Glomerular endothelial cell (primary cell): ENCODE measurements at places on chromosomes 6 and 20.

DNA sequence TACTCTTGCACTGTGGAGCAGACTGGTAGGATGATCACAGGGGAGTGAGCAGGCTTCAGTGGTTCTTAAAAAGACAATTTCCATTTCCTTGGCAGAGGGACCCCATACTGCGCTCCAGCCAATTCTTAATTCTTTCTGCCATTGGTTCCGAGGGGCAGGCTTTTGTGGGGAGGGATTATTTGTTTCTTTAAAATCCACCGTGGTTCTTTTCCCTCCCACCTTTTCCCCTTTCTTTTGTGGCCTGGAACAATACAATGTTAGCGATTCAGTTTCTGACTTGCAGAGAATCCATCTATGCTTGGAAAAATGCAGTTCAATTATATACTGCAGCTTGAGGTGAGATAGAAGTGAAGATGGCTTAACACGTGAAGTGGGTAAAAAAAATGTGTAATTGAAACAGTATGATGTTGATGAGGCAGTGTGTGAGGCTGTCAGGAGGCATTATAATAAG is 379.0 kb upstream of the FLRT3 start:
- no peak for DNase-seq

GRCh38 chr20:15889514-15890256 is 683.6 kb downstream of the KIF16B start:
- no peak for DNase-seq

DNA sequence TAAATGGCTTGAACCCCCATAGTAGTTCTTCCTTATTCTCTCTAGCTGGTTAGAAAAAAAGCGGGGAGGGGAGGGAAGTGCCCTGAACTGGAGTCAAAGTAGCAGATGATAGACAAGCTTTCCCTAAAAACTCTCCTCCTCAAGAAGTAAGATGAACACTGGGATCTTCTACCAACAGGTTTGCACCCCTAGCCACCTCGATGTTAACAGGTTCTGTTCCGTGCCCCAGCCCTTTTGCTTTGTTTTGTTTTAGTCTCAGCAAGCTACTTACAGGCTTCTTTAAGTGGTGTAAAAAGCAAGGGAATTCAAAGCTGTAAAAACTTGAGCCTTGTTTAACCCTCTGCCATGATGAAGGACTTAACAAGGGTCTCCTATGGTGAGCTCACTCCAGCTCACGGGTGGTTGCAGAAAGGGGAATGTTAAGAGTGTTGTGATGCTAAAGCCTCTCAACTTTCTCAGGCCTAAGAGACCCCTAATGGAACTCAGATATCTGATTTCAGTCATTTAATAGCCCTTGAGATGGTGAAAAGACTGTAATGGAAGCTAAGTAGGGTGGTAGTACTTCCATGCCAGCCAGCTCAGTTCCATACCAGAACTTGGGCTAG is 106.0 kb downstream of the FOXO3 start:
- DNase-seq = no peak

DNA sequence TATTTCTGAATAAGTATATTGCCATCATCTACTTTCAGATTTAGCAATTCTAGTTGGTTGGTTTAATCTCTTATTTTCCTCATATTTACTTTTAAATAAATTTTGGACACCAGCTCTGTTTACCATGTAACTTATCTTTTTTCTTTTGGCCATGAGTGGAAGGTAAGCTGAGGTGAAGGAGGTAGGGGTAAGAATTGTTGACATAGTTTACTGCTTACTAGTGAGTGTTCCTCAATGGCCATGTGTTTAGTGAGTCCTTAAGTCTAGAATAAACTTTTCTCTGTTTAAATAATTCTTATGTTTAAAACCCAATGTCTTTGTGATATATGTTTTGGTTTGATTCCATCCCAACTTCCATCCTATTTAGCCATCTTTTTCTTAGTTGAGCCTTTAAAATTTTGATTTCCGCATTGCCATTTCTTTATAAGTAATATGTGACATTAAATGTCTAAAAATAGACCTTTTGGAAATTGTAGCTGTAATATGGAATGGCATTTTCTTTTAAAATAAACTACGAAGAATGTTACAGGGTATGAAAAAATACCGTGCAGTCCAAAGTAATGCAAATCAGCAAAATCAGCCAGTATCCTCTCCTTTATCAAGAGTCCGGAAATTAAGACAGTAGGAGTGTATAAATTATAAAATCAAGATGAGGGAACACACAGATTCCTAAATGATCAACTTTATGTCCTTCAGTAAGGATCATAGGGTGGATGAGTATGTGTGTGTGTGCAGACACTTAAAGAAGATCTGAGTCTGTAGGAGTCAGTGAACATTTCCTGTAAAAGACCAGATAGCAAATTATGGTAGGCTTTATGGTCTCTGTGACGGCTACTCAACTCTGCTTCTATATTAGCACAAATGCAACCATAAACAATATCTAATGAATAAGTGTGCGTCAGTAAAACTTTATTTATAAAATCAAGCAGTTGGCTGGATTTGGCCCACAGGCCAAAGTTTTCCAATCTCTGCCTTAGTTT is 10.3 kb downstream of the STXBP5 start:
- DNase-seq = no peak

- DNase-seq = no peak
Measured at GRCh38 chr6:79188885-79189480, 45.5 kb downstream of the HMGN3 start.

DNA sequence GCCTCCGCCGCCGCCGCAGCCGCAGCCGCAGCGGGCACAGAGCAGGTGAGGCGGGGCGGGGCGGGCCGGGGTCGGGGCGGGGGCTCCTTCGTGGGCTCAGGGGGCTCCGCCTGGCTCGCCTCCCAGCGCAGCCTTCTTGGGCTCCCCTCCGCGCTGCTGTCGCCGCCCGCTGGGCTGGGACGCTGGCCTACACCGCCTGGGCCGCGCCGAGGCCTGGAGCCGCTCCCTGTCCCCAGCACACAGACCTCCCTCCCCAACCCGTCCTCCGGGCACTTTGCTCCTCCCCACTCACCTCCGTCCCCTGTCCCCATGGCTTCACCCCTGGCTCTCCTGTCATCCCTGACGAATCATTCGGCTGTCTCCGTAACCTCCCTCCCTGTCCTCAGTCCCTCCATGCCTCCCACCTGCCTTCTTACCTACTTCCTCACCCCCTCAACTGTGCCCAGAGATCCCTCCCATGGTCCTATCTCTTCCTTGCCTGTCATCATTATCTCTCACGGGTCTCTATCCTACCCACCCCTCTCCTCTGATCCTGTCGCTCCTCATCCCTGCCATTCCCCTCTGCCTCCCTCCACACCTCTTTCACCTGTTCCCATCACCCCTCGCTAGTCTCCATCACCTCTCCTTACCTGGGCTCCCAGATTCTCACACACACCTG is 512 bp downstream of the TTBK1 start:
- no peak for DNase-seq

DNA sequence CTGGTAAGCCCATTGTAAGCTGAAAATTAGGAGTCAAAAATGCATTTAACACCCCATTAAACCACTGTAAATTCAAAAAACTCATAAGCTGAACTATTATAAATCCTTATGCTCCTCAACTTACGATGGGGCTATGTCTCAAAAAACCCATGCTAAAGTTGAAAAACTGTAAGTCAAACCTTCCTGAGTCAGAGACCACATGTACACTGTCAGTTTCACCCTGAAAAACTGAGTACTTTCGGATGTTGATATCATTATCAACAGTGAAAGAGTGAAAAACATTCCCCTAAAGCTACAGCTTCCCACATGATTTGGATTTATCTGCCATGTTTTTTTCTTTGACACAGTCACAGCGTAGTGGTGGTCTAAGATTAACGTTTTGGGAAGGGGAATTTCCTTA is 14.2 kb downstream of the RAB23 start:
- DNase-seq = no peak

DNA sequence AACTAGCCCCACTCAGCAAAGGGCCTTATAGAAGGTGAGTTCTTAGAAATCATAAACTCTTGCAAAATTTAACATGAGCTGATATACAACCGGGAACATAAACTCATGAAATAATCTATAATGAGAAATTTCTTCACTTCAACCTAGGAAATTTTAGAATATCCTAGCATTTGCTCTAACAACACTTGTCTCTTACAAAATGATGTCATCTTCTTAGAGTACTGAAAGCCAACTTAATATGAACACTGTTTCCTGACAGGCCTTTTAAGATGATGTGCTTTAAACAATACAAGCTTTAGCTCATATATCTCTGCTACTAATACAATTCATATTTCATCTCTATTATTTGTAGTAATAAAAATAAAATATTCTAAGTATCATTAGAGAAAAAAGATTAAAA is 932 bp downstream of the PACRG start:
- DNase-seq = no peak

GRCh38 chr6:154247119-154247861 is 109.3 kb downstream of the IPCEF1 start:
- DNase-seq = no peak

- DNase-seq = no peak
Measured at GRCh38 chr6:54419885-54420284, 111.6 kb downstream of the TINAG start.

DNA sequence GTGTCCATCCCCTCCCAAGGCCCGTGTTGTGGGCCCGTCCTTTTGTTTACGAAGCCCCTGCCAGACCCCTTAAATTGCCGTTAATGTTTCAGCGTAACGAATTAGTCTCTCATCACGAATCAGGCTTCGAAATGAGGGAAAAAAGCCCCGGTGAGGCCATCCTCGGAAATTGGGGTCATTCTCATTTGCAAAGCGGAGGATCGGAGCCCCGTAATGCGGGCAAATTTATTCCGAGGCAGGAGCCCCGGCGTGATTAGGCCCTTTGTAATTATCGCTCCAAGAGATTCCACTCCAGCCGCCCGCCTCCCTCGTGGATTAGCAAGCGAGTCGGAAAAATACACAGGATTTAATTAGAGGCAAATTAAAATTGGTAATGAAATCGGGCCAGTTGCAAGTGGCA is 44.9 kb upstream of the MDFI start:
- no peak for DNase-seq

GRCh38 chr6:117498159-117498558 is 15.7 kb downstream of the DCBLD1 start:
- DNase-seq = no peak

DNA sequence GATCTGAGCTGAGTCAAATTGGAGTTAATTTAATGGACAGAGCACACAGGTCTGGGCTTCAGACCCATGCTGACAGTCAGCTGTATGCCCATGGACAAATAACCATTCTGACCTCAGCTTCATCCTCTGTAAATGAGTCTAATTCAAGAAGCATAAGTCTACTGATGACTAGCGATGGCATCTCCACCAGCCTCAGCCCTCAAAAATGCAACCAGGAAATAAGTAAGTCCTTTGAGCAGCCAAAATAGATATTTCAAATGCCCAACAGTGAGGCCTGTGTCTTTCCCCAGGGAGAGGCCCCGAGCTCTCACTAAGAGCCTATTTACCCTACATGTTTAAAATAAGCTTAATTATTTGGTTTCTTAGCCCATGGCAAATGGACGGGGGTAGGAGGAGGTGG is 114.2 kb upstream of the MTHFD1L start:
- DNase-seq = no peak

- DNase-seq = no peak
Measured at GRCh38 chr6:150410906-150411305, 42.1 kb downstream of the IYD start.

DNA sequence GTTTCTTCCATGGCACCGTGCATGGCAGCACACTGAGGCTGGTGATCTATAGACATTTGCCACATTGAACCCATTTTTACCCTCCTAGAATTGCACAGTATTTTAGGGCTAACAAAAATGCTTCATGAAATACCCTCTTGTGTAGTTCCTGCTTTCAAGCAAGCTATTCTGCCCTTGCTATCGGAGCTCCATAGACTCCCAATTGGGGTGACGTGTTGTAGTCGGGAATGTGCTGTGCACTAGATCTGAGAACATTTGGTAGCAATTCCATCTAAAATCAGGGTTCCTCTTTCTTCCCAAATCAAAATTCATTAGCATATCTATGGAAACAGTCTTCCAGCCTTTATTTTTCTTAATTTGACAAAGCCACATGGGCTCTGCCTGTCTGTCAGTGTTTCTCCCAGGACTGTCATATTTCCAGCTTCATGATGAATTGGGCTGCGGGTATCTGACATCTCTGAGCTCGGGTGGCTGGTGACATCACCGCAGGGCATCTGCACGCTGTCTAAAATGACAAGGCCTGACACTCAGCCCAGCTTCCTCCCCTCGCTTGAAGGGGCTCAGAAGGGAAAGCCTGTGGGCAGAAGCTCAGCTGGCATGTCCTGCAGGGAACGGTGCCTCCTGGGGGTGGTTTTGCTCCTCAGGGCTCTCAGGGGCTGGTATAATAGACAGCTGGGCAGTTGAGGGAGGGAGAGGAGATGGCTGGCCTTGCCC is 406.4 kb downstream of the QKI start:
- no peak for DNase-seq

DNA sequence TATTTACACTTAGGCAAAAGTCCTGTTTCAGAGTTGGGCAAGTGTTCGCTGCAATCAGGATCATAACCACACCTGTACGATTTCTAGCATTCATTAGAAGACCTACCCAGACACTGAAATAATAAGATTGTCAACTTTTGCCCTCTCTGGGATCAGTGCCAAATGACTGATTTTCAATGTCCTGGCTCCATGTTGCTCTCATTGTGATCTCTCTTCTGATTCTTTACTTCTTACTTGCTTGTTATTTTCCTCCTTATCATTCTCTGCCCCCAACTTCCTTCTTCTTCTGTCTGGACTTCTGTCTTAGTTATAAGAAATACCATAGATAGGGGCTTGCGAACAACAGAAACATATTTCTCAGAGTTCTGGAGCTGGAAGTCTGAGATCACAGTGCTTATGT is 94.4 kb upstream of the BMP2 start:
- DNase-seq = no peak

- no peak for DNase-seq
Measured at GRCh38 chr6:33686981-33687975, 24.2 kb downstream of the UQCC2 start.

GRCh38 chr6:154649721-154650120 is 83.5 kb upstream of the SCAF8 start:
- no peak for DNase-seq

DNA sequence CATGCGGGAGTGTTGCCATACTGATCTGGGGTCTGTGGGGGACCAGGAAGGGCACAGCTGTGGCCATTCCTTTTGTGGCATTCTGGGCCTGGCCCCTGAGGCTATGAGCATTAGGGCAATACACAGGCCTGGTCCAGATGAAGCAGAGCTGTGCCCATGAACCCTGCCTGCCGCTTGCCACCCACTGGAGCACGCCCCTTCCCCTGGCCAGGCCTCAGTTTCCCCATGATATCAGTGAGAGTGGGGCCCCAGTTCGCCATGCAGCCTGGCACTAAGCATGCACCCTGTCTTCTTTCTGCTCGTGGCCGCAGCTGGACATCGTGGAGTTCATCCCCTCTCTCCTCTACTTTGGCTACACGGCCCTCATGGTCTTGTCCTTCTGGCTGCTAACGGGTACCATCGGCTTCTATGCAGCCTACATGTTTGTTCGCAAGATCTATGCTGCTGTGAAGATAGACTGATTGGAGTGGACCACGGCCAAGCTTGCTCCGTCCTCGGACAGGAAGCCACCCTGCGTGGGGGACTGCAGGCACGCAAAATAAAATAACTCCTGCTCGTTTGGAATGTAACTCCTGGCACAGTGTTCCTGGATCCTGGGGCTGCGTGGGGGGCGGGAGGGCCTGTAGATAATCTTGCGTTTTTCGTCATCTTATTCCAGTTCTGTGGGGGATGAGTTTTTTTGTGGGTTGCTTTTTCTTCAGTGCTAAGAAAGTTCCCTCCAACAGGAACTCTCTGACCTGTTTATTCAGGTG is 42.4 kb downstream of the PLAGL2 start:
- no peak for DNase-seq

GRCh38 chr20:62353289-62354030 is 13.7 kb downstream of the LAMA5 start:
- DNase-seq = no peak

- DNase-seq = peak; percentile 47
Measured at GRCh38 chr6:143745166-143746133, 67.7 kb downstream of the PHACTR2 start.
